ENCODE measurements at places on chromosomes 6 and 20.

DNA sequence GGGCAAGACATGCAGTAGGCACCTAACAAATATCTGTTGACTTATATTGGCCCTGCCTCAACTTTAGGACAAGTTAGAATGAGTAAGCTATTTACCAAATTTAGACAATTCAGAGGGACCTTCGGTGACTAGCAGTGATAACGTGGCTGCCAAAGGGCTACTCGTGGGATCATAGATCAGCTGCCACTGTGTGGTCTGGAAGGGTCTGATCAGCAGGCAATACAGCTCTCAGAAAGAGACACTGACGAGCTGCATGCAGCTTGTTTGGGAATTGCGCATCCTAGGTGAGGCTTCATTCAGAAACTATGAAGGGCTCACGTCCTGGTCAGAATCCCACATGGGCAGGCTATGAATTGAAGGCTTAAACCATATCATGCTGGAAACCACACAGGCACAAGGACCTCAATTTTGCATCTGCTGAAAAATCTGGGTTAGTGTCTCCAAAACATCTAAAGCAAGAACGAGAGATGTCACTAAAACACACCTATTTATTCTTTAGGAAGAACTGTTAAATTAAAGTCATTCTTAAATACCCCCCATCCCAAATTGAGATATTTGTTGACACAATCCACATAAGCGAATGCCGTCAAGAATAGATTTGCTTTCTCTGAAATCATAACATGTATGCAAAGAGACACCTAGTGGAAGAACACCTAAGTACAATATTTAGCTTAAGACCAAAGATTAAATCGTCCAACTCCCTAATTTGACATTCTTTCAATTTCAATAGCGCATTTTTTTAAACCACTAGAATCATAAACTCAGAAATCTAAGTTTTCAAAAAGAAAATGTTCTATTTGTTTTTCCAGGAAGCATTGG, 79.6 kb downstream of the IPCEF1 start:
- DNase-seq = no peak

DNA sequence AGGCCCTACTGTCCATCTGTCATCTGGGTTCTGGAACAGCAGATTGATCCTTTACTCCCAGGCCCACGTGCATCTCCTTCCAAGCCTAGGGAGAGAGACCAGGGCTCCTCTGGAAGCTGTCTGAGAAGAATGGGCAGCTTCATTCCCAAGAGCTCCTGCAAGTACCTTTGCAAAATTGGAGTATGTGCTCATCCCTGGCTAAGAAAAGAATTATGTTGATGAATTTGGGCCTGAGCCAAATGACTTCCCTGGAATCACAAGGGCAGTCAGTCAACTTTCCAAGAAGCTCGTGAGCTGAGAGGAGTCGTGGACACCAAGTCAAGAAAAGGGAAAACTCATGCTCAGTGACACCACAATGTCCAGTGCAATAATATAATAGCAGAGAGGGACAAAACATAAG, 54.6 kb upstream of the AKAP12 start:
- no peak for DNase-seq

GRCh38 chr20:51413857-51414256, 128.7 kb downstream of the NFATC2 start:
- DNase-seq = no peak

GRCh38 chr6:91705646-91706045, 1118.8 kb upstream of the MAP3K7 start:
- DNase-seq = no peak

DNA sequence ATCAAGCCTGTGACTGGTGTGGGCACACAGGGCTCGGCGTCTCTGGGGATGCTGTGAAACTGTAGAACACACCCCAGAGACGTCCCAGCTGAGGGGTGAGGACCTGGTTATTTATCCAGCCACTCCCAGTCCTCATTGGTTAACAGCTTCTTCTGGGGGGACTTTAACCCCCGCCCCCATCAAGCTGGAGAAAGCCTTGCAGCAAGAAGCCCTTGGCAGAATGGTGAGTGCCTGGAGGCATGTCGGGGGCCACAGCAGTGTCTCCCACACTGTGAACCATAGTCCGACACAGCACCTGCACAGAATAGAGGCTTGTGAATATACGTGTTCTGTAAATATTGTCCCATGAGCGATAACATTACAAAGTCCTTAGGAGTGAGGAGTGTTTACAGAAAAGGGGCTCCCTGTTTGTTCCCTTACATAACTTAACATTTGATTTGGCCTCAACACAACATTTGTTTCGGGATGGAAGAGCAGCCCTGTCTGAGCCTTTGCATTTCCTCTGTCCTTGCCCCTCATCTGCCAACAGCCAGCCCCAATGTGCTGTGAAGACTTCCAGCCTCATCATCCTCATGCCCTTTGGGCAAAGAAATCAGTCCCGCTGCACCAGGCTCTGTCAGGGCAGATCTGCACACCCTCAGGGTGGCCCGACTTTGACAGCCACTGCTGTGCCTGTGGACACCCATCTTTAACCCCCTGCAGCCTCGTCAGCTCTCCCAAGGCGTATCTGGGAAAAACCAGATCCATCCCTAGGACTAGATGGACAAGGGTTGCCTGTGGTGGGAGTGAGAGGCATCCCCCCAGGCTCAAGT, 2.2 kb upstream of the RRBP1 start:
- no peak for DNase-seq

- DNase-seq = no peak
Measured at GRCh38 chr20:16475225-16475624, 98.0 kb downstream of the KIF16B start.

GRCh38 chr6:170057961-170058877, 232.7 kb downstream of the DLL1 start:
- no peak for DNase-seq

DNA sequence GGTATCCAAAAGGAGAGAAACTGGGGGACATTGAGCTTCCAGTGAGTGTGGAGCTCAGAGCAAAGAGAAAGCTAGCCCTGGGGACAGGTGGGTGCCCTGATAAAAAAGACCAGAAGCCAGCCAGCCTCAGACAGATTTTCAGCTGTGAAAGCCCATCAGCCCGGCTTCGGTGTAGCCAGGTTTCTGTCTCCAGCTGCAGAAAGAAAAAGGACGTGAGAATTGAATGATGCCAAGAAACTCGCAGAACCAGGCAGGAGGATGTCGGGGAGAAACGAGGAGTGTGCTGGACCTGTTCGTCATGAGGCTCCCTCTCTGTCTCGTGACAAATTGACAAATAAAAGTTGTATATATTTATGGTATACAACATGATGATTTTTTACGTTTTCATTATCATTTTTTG, 63.3 kb downstream of the CDH4 start:
- DNase-seq = no peak

GRCh38 chr6:25154034-25154596, 125.1 kb upstream of the CARMIL1 start:
- no peak for DNase-seq

- no peak for DNase-seq
Measured at GRCh38 chr6:6057442-6058053, 50.8 kb upstream of the NRN1 start.

- no peak for DNase-seq
Measured at GRCh38 chr6:36729161-36729524, 31.5 kb downstream of the RAB44 start.

- no peak for DNase-seq
Measured at GRCh38 chr6:142845624-142846458, 99.1 kb downstream of the HIVEP2 start.

DNA sequence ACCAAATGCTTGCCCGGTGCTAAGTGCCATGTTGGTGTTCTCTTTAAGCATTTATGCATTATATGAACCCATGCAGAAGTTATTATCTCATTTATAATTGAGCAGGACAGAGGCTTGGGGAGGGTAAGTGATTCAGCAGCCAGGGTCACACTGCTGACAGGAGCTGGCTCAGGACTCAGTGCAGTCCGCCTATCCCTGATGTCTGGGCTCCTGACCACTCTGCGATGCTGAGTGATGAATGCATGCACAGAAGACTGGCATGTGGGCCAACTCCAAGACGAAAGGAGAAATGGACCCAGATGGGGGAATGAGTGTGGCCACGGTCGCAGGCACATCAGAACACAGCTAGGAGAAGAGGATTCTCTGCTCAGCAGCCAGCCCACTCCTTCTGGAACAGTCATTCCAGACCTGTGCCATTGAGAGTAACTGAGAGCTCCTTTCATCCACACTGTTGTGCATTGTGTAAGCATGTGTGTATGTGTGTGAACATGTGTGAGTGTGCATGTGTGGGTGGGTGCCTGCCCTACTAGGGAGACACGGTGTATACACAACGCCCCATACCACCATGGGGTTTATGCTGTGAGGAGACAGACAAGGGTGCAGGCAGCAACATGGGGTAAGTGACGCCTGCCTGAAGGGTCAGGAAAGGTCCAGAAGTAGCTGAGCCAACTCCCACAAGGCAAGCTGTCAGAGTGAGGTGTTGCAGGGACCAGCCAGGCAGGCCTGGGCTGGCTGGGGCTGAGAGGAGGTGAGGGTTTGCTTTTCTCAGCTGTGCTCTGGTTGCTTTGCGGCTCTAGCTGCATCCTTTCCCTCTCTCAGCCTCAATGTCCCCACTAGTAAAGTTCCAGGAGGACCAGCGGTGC, 97.8 kb upstream of the PMEPA1 start:
- no peak for DNase-seq

DNA sequence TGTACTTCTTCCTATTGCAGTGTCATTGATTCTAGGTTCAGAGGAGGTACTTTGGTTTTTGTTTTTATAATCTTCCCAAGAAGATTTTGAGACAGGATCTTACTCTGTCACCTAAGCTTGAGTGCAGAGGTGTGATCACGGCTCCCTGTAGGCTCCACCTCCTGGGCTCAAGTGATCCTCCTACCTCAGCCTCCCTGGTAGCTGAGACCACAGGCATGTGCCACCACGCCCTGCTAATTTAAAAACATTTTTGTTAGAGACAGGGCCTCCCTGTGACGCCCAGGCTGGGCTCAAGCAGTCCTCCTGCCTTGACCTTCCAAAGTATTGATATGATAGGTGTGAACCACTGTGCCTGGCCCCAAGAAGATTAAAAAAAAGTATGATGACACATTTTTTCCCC, 3.4 kb upstream of the SLC17A5 start:
- DNase-seq = no peak

DNA sequence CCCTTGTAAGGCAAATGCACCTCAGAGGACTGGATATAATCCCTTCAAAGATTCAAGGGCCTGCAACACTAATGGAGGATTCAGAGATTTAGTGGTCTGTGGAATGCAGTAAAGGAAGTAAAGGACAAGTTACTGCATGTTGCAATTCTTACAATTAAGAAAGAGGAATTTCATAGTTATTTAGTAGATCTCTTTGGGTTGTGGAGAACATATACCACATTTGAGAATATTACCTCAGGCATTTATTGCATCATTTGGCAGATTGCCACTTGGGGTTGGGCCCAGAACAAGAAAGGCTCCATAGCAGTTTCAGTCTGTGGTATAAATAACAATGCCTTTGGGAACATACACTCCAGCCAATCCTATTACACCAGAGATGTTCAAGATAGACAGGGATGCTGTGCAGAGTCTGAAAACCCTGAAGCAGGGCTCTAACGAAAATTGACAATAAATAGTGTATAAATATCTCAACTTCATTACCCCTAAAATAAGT, 20.9 kb upstream of the EPM2A start:
- DNase-seq = no peak

DNA sequence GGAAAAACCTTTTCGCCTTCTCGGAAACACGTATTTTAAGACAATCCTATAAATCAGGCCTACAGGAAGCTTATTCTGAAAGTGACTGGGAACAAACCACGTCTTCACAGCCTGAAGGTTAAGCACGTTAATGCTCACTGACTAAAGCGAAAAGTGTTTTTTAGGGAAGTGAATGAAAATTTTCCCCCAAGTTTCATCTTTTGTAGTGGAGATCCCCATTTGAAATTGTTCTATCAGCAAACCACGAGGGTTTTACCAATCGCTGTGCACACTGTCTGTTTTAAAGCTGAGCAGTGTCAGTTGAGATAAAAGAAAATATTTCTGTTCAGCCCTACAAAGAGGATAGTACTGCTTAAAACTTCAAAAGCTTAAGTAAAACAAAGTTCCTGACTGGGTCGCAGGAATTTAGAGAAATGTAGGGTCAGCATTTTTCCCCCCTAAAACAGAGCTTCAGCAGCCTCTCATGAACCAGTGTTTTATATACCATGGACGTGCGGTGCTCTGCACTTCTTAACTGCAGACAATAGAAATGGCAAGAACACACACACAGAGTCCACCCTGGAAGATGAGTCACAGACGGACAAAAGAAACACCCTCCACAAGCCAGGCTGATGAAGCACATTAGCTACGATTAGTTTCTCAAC, 34.9 kb downstream of the SLC22A23 start:
- no peak for DNase-seq

- no peak for DNase-seq
Measured at GRCh38 chr6:118953391-118953790, 18.4 kb upstream of the MCM9 start.

DNA sequence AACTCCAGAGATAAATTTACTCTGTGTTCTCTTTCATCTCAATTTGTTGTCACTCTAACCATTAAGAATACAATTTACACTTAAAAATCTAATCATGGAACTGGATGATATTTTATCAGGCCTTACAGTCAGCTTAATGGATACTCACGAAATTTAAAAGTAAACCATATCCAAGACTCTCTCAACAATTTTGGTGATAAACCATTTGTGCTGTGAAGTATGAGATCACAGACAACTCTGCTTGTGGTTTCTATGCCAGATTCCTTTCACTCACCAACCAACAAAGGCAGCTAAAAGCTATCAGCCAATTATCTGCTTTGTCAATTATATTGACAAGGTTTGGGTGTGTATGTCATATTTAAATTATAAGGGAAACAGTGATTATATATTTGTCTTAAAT, 155.8 kb downstream of the TRDN start:
- DNase-seq = no peak

DNA sequence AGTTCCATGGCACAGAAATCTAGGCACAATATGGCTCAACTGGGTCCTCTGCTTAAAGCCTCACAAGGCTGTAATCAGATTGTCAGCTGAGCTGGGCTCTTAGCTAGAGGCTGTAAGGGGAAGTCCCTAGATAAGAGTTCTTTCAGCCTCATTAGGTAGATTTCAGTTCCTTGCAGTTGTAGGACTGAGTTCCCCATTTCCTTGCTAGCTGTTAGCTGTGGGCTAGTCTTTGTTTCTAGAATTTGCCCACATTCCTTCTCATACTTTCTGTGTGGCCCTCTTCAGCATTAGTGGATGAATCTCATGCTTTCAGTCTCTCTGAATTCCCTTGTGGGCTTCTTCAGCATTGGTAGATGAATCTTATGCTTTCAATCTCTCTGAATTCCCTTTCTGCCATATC, 71.0 kb upstream of the MRAP2 start:
- no peak for DNase-seq

DNA sequence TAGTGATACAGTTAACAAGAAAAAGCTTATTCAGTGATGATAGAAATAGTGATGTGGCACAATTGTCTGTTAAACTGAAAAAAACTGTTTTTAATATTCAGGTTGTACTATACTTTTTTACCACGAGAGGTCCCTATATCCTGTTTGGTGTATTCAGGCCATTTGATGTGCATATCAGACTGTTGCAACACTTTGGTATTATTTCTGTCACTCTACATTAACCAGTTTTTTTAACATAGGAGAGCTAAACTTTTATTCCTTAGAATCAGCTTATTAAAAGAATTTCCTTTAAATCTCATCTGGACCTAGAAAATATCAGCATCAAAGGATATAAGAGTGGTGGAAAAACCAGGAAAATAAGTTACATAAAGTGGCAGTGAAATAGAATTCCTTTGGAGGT, 36.8 kb downstream of the TSPYL4 start:
- no peak for DNase-seq

GRCh38 chr20:57217802-57218201, 48.6 kb downstream of the BMP7 start:
- no peak for DNase-seq

Data from cortex of kidney (tissue), 1 donor.